ENCODE measurements at places on chromosomes 1 and 21. TPM values are rescaled to one million over a fixed set of nuclear protein-coding genes. Genes with fewer than 3 reads are reported as not detected.

Gene FALEC
- not detected for total RNA-seq

Gene SH2D2A
- 27.9 TPM for total RNA-seq

Gene GGPS1
- total RNA-seq = 74.8 TPM

Gene LCK
- not detected for total RNA-seq

Gene TOMM40L
- total RNA-seq = 12.3 TPM

Gene ARHGAP30
- 0.58 TPM for total RNA-seq

Gene DIP2A
- total RNA-seq = 39.6 TPM

Gene PLD5
- 16.1 TPM for total RNA-seq

GRCh38 chr1:7646981-7647901, 123.9 kb upstream of the VAMP3 start:
- peaks cover 9% of the 10 kb centered on the region for H3K27me3 ChIP-seq
- peak; percentile 61 for DNase-seq
- no peak overlapping the region for H3K4me3 ChIP-seq

- H3K27me3 ChIP-seq = no peaks in the 10 kb centered on the region
- no peak overlapping the region for H3K4me3 ChIP-seq
- H3K27ac ChIP-seq = no peak overlapping the region
- no peak for DNase-seq
- no peaks in the 10 kb centered on the region for H3K4me1 ChIP-seq
Observed at GRCh38 chr21:28104346-28104745, 888.3 kb downstream of the LTN1 start.

DNA sequence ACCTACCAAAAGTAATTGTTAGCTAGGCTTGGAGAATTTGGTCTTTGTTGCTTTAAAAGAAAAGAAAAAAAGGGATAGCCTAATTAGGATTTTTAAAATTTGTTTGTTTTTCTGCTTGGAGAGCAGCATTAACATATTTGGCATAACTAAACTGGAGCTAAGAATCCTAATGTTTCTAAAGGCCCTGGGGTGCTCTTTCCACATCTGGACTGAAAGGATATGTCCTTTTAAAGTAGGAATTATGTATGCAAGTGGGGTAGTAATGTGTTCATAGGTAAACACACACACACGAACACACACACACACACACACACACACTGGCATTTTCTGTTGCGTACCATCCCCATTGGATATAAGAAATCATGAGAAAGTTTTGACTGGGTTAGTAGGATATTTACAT, 113.9 kb downstream of the KCTD3 start:
- H3K27ac ChIP-seq = no peak overlapping the region
- H3K4me1 ChIP-seq = no peaks in the 10 kb centered on the region
- no peak overlapping the region for H3K4me3 ChIP-seq
- H3K36me3 ChIP-seq = no peaks in the 10 kb centered on the region
- no peak for DNase-seq
- peaks cover 40% of the 10 kb centered on the region for H3K27me3 ChIP-seq

DNA sequence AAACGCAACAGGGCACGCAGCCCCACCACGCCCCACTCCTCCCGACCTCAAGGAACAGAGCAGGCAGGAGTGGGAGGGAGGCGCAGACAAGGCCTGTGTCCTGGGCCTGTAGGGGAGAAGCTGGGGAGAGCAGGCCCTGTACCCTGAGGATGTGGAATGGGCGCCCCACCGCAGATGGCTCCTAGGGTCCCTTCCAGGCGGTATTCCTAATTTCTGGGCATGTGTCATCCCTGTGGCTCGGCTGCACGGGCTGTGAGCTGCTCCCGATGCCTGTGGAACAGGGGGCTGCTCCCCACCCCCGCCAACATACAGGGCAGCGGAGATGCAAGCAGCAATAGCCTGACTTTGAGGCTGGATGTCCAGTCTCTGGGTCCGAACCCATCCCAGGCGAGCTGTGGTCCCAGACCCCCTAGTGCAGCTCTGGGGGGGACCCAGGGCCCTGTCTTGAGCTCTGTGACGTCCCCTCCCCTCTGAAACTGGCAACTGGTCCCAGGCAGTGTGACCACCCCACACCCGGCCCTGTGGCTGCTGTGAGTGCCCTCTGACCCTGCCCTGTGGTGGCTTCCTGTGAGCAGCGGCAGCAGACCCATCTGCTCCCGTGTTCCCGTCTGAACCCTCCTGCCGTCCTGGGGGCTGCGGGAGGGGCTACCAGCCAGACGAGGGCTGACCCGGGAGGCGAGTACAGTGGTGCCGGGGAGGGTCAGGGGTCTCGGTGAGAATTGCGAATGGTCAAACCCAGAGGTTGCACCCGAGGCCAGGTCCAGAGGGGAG, 13.9 kb upstream of the COL6A2 start:
- H3K4me3 ChIP-seq = no peak overlapping the region
- no peaks in the 10 kb centered on the region for H3K36me3 ChIP-seq
- H3K27ac ChIP-seq = no peak overlapping the region
- no peaks in the 10 kb centered on the region for H3K4me1 ChIP-seq
- no peaks in the 10 kb centered on the region for H3K27me3 ChIP-seq
- no peak for DNase-seq

DNA sequence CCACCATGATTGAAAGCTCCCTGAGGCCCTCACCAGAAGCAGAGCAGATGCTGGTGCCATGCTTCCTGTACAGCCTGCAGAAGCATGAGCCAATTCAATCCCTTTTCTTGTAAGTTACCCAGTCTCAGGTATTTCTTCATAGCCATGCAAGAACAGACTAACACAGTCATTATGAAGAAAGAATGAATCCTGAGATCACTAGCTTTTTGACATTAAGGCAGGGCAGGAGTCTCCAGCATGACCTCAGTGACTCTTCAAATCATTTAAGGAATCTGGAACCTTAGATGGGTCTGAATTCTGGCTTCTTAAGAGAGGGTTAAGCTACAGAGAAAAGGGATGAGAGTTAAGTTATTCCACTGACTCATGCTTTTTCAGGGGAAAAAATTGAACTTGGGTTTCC, 79.0 kb downstream of the PTPN14 start:
- peaks cover 88% of the 10 kb centered on the region for H3K4me1 ChIP-seq
- H3K27me3 ChIP-seq = no peaks in the 10 kb centered on the region
- H3K4me3 ChIP-seq = peak overlapping the region; percentile 4
- H3K27ac ChIP-seq = peak overlapping the region; percentile 88
- peaks cover 26% of the 10 kb centered on the region for H3K36me3 ChIP-seq

- H3K4me3 ChIP-seq = no peak overlapping the region
- peaks cover 83% of the 10 kb centered on the region for H3K27me3 ChIP-seq
- H3K4me1 ChIP-seq = no peaks in the 10 kb centered on the region
- no peak overlapping the region for H3K27ac ChIP-seq
- DNase-seq = no peak
Observed at GRCh38 chr1:219629296-219629880, 16.5 kb upstream of the ZC3H11B start.

GRCh38 chr1:201763455-201764140, 65.4 kb upstream of the IPO9 start:
- no peak overlapping the region for H3K4me3 ChIP-seq
- DNase-seq = no peak
- peaks cover 14% of the 10 kb centered on the region for H3K36me3 ChIP-seq
- no peaks in the 10 kb centered on the region for H3K27me3 ChIP-seq

- no peaks in the 10 kb centered on the region for H3K27me3 ChIP-seq
- H3K4me1 ChIP-seq = peaks cover 31% of the 10 kb centered on the region
- H3K27ac ChIP-seq = no peak overlapping the region
- peaks cover 50% of the 10 kb centered on the region for H3K36me3 ChIP-seq
- DNase-seq = no peak
Observed at GRCh38 chr1:94528299-94528698, 13.3 kb downstream of the F3 start.

DNA sequence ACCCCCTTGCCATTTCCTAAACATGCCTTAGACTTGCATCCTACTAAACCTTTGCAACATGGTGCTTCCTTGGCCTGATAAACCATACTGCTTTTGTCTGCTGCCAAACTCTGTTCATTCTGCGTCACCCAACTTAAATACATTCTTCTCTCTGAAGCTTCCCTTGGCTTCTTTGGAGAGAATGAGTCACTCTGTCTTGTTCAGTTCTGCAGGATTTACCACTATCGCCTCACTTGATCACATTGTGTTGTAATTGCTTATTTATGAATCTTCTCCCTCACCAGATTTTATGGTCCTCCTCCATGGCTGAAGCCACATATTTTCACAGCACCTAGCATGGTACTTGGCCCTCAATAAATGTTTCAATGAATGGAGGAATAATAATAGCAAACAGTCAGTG, 21.7 kb upstream of the TUT4 start:
- no peak overlapping the region for H3K4me3 ChIP-seq
- H3K36me3 ChIP-seq = peaks cover 11% of the 10 kb centered on the region
- no peaks in the 10 kb centered on the region for H3K27me3 ChIP-seq
- H3K27ac ChIP-seq = peak overlapping the region; percentile 73

DNA sequence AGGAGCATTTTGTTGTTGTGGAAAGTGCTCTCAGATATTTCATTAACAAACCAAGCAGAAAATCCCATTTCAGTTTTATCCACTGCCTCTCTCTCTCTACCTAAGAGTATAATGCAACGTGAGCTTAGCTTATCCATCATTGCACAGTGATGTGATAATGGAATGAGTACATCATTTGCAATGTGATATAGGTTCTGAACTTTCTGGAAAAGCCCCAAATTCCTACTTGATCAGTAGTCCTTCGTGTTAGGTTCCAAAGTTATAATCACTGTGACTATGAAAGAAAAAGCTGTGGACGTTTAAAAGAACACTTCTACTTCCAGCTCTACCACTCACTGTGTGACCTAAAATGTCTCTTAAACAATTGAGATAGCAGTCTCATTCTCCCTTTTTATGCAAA, 76.4 kb upstream of the PRMT6 start:
- no peak for DNase-seq
- peaks cover 11% of the 10 kb centered on the region for H3K4me1 ChIP-seq
- no peaks in the 10 kb centered on the region for H3K27me3 ChIP-seq
- no peak overlapping the region for H3K4me3 ChIP-seq

DNA sequence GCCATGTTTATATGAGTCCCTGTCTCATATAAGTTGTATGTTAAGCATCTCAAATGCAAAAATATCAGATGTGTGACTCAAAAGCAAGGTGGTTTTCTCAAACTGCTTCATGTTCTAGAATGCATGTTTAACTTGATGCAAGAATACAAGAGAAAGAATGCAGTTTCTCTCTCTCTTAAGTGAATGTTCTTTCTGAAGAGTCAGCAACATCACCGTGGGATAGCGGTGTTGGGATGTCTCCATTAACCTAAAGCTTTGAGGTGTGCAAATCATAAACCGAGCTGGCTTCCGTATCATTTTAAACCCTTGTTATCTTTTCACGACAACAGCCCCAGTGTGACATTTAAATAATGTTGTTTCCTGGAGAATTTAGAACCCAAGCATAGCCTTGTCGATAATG, 48.4 kb upstream of the TARBP1 start:
- no peaks in the 10 kb centered on the region for H3K36me3 ChIP-seq
- H3K4me1 ChIP-seq = peaks cover 19% of the 10 kb centered on the region
- no peak for DNase-seq
- no peak overlapping the region for H3K4me3 ChIP-seq
- no peak overlapping the region for H3K27ac ChIP-seq

GRCh38 chr1:209703834-209704504, 677 bp upstream of the HSD11B1 start:
- H3K27ac ChIP-seq = no peak overlapping the region
- H3K27me3 ChIP-seq = no peaks in the 10 kb centered on the region
- peaks cover 7% of the 10 kb centered on the region for H3K4me1 ChIP-seq
- no peaks in the 10 kb centered on the region for H3K36me3 ChIP-seq
